ENCODE measurements at places on chromosomes 2 and 18.

DNA sequence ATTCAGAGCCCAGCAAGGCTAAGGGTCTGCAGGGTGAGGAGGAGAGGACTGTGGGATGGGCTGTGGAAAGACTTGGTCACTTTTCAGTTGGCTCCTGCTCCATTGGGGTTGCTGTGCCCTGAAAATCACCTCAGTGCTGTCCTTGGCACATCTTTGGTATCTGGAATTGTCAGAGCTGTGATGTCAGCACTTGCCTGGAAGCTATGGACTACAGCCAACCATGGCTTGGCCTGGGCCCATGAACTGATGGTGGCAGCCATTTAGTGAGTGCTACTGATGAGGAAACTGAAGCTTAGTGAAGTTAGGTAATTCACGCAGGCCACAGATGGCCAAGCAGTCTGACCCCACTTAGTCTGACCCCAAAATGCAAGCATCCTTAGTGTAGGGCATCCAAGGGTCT is 121.8 kb upstream of the SERPINE2 start:
- peak; percentile 19 for DNase-seq

DNA sequence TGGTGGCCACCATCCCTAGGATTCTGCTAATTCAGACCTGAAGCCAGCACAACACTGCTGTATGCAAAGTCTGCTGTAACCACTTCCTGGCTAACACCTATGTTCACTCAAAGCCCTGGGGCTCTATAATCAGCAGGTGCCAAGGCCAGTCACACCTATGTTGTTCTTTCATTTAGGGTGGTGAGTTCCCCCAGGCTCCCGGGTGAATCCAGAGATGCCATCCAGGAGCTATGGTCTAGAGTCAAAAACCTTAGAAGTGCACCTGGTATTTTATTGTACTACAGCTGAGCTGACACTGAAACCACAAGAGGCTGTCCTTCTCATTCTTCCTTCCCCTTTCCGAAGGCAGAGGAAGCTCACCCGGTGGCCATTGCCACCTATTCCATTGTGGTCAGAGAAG is 46.2 kb upstream of the CCDC141 start:
- DNase-seq: no peak

DNA sequence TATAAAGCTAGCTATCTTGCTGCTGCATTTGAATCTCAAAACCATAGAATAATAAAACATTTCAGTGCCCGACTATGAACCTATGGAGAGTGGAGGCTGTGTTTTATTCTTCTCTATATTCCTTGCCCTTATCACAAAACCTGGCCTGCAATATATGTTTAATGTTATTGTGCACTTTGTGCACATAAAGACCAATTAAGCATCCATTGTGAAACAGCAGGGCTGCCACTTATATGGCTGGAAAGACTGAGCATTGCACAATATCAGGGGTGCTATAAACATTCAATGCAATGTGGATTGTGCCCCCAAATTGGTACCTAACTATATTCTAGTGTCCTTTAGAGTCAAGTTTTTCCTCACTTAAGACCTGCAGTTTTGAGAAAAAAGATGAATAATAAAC is 83.2 kb downstream of the RDH14 start:
- DNase-seq: no peak

GRCh38 chr2:174778085-174778981 is 14.1 kb upstream of the CHRNA1 start:
- peak; percentile 97 for DNase-seq

- peak; percentile 79 for DNase-seq
These were observed 484.3 kb upstream of the LRATD1 start for GRCh38 chr2:14148216-14148615.

DNA sequence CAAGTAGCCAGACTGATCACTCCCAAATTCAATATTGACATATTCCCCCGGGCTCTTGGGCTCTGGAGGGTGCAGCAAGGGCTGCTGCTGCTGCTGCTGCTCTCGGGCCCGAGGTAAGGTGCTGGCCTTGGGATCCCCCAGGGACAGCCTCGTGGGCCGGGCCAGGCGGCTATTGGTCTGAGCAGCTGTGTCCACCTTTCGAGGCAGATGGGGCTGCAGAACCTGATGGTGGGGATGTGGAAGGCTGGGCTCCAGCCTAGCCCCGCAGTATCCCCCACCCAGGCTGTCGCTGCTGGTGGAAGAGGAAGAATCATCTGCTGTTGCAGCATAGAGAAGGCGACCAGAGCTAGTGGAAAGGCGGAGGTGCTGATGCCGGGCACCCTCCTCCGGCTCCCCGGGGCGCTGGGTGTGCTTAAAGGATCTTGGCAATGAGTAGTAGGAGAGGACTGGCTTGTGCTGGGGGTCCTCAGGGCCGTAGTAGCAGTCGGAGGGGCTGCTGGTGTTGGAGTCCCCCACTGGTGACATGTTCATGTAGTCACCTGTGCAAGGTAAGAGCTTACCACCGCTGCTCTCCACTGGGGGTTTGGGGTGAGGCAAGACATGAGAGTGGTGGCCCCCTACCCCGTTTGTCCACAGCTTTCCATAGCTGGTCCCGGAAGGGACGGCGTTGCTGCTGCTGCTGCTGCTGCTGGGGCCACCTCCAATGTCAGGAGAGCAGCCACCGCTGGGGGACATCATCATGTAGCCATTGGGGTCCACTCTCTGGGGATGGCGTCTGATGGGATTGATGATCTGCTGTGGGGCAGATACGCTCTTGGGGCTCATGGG is 3.4 kb downstream of the IRS1 start:
- no peak for DNase-seq

DNA sequence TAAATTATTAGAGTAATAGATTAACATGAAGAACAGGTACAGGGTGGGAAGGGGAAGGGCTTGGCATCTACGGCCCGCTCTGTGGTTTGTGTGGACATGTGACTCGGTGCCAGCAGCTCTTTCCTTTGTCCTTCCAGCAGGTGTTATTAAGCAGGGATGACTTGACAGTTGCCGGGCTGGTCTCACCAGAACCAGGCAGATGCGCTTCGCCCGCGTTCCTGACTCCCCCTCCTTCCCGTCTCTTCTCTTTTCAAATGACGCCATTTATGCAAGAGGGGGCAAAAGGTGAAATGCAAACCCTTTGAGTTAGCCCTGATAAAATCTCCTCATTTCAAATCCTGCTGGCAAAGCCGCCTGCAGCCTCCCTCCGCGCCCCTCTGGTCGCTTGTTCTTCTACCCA is 38.9 kb upstream of the MGAT4A start:
- DNase-seq: no peak

GRCh38 chr2:33042819-33043218 is 96.1 kb downstream of the LTBP1 start:
- DNase-seq: no peak

GRCh38 chr2:206472094-206472493 is 28.8 kb downstream of the ADAM23 start:
- DNase-seq: no peak

DNA sequence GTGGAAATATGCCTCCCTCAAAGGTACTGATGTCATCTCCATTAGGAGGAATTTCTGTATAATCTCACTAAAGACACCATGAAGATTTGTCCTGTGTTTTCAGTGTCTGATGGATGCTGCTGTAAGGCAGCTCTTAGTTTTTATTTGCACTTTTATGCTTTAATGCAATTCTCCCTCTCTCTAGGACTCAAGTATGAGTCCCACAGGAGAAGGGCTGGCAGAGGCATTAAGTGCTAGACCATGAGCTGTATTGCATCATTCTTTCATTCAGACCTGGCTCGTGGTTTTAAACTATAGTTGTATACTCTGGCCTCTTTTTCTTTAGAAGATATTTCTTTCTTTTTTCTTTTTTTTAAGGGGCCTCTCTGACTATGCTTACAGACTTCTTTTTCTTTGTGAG is 805.6 kb downstream of the DPP10 start:
- DNase-seq: no peak

DNA sequence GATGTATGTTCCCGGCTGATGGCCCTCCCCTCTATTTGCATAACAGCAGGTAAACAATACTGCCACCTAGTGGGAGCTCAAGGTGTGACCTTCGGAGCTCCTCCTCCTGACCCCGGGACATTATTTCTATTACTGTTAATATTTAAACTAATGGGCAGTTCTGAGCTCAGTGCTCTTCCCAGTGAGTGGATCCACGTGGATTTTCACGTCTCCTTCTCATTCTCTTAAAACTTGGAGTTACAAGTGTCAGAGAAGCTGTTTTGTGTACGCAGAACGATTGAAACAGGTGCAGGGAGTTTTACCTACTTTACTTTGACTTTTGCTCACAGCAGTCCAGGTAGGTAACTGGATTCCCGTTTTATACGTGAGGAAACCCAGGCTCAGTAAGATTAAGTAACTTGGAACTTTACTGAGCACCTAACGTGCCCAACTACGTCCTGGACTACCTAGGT is 127.3 kb downstream of the PRKCE start:
- DNase-seq: peak; percentile 61

DNA sequence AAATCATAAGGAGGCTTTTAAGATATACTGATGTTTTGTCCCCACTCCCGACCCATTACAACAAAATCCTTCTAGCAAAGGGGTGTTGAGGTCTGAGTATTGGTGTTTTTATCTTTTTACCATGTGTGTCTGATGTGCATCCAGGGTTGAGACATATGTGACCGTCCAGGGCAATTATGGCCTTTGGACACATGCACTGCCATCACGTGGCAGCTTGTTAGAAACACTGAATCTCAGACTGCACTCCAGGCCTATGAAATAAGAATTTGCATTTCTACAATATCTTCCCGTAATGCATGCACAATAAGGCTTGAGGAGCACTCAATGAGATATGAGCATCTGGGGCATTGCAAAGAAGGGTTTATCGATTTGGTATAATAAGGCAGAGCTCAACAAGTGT is 235.1 kb upstream of the ZNF804A start:
- DNase-seq: no peak

DNA sequence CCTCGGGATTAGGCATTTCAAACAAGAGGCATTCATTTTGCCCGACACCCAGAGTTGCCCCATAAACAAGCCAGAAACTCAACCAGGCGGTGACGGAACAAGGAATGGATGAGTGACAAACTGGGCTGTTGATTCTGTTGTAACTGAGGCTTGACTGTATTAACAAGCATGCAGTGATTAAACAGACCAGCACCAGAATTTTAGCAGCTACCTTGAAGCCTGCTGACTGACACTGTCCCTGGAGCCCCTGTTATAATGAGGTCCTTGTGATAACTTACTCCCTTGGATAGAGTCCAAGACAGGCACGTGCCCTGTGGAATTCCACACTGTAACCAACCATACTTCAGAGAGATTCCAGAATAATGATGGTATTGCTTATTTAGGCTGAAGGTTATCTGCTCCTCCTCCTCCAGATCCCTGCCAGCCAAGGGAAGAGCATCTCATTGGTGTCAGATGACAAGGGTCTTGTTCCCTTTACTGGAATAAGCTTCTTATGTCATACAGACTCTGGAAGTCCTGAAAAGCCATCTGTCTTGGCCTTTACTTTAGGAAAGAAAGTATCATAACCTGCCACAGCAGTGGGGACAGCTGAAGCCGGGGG is 97.1 kb upstream of the RMDN2 start:
- DNase-seq: peak; percentile 80

DNA sequence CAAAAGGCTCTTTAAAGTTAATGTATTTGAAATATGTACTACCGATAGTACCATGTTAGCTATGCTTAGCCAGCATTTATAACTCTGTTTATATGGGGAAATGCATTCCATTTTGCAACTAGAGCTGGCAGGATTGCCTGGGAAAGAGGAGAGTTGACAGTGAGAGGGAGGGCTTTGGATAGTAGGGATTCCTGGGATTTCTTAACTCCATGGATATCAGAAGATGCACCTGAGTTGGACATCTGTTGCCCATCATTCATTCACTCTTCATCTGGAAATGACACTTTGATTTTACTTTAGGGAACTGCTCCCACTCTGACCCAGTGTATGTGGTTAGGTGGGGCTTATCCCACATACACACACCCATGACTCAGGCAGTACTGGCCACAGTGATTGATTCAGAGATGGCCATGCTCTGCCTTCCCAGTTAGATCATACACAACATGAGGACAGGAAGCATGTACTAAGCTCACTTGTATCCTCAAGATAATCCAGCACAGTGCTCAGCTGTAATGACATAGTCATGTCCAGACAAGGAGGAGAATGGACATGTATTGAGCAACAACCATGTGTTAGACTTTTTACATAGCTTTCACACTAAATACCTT is 248.8 kb downstream of the MREG start:
- DNase-seq: peak; percentile 96

- DNase-seq: peak; percentile 8
These were observed 145.5 kb downstream of the ADCYAP1 start for GRCh38 chr18:1050012-1050657.

GRCh38 chr18:39627936-39628335 is 2062.3 kb upstream of the CELF4 start:
- peak; percentile 65 for DNase-seq

GRCh38 chr2:12169721-12170120 is 423.3 kb downstream of the LPIN1 start:
- DNase-seq: peak; percentile 91

All from iris pigment epithelial cell (primary cell).